Activated naive CD8-positive, alpha-beta T cell treated with anti-CD3 and anti-CD28 coated beads for 36 hours (primary cell): ENCODE measurements at places on chromosomes 5 and 9.

GRCh38 chr5:55694152-55694830, 17.8 kb downstream of the SLC38A9 start:
- no peak for DNase-seq

DNA sequence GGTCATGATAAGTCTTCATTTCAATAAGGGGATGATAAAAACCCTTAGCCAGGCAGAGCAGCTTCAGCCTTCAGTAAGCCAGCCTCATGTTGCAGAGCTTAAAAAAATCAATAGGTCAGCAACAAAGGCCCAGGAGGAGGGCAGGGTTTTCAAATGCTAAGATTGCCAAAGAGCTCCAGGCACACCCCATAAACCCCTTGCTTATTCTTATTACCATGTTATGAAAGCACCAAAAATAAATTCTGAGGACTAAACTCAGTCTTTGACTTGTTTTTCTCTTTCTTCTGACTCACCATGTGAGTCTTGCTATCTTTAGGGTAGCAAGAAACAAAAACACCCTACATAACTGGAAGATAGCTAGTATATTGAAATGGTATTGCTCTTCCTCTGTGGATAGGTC, 317.1 kb downstream of the KCTD16 start:
- DNase-seq, result no peak

GRCh38 chr9:127506117-127506813, 55.0 kb downstream of the LRSAM1 start:
- no peak for DNase-seq

DNA sequence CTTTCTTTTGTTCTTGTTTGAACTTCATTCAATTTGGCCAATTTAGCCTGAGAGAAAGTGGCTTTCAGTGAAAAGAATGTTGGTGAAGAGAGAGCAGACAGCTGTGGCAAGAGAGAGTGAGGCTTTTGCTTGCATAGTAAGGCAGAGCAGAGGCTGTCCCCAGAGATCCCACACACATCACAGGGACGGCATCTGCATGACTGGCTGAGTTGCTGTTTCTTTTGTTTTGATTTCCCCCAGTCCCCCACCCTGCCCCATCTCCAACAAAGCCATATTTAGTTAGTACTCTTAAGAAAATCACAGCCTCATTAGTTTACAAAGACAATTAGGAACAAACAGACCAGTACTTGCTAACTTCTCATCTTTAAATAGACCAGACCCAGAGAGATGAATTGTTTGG, 363.9 kb upstream of the SEMA6A start:
- DNase-seq, result no peak

- DNase-seq, result no peak
These were observed 17.0 kb downstream of the TTLL11 start for GRCh38 chr9:122076117-122076516.

GRCh38 chr5:74243634-74244033, 396.9 kb downstream of the ENC1 start:
- DNase-seq, result no peak

DNA sequence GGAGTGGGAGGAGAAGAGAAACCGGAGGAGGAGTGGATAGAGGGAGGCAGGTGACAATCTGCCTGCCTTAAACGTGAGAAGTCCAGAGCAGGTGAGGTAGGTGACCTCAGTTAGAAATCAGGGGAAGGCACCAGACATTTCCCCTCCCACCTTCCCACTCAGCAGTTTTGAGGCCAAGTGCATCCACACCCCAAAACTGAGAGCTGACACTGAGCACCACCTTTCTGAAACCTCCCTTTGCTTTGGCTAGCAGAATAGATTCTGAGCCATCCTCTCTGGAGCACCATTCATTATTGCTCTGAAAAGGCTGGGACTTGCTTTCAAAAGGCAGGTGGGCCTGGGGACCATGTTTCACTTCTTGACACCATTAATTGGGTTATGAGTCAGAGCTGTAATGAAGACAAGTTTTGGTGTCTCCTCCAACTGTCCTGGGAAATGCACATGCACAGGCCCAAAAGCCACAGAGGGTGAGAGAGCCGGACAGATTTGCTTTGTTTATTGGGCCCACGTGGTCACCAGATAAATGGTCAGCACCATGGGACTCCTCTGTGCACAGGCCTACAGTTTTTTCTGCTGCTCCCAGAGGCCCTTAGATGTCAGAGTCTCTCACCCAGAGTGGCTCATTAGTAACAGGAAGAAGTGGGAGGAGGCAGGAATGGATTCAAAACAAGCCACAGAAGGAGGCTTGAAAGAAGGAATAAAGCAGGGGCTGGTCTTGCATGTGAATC, 314.7 kb downstream of the TLE1 start:
- DNase-seq, result no peak
